Parietal lobe (tissue), 2 donors: ENCODE measurements at places on chromosomes 1 and 21. TPM values are rescaled to one million over a fixed set of nuclear protein-coding genes. Genes with fewer than 3 reads are reported as not detected.

CHD5 gene
- total RNA-seq, result 52.6 TPM

KRTAP21-2 gene
- total RNA-seq, result not detected

TNFSF18 gene
- 0.63 TPM for total RNA-seq

TSPAN2 gene
- total RNA-seq, result 28.2 TPM

CACNA1E gene
- 149 TPM for total RNA-seq

TMEM269 gene
- total RNA-seq, result 0.94 TPM
